ENCODE measurements at places on chromosomes 3 and 15. TPM values are rescaled to one million over a fixed set of nuclear protein-coding genes. Genes with fewer than 3 reads are reported as not detected.
A peak's percentile ranks its signal among the peaks of the same experiment; 100 is the strongest.

DNA sequence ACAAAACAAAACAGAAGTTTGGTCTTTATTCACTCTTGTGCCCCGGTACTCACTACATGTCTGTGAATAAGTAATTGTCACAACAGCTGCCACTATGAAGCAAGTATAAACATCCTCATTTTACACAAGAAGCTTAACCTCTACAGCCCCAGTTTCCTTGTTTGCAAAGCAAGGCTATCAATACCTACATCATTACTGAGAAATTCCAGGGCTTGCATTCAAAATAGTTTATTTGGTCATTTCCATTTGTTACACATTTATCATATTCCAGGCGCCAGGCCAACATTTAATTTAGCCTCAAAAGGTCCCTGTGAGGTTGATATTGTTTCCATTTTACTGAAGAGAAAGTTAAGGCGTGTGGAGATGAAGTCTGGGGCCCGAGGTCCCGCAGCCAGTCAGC lies 161.4 kb upstream of the LRTM1 start:
- H3K27me3 ChIP-seq = no peaks in the 10 kb centered on the region
- H3K4me1 ChIP-seq = no peaks in the 10 kb centered on the region
- H3K4me3 ChIP-seq = no peak overlapping the region
- DNase-seq = no peak
- no peaks in the 10 kb centered on the region for H3K36me3 ChIP-seq
- H3K27ac ChIP-seq = no peak overlapping the region

- peak; percentile 35 for DNase-seq
- peaks cover 19% of the 10 kb centered on the region for H3K4me1 ChIP-seq
- H3K4me3 ChIP-seq = no peak overlapping the region
- H3K27me3 ChIP-seq = no peaks in the 10 kb centered on the region
Observed at GRCh38 chr15:90270502-90271150, 5.2 kb downstream of the NGRN start.

DNA sequence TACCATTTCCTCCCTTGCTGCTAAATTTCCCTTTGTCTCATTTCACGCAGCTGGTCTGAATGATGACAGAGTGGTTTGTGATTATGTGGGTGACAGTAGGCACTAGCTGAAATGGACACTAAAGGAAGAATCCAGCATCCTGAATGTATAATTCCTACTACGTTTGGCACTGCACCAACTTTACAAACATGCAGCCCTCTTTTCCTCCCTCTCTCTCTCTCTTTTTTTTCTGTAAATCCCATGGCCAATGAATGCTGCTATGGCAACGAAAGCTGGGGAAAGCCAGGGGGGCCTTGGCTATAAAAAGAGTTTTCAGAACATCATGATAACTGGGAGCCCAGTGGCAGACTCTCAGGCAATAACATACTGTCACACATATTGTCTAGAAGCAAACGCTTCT lies 367.2 kb upstream of the AGTR1 start:
- H3K36me3 ChIP-seq = no peaks in the 10 kb centered on the region
- DNase-seq = no peak
- H3K27ac ChIP-seq = no peak overlapping the region
- no peaks in the 10 kb centered on the region for H3K27me3 ChIP-seq

DNA sequence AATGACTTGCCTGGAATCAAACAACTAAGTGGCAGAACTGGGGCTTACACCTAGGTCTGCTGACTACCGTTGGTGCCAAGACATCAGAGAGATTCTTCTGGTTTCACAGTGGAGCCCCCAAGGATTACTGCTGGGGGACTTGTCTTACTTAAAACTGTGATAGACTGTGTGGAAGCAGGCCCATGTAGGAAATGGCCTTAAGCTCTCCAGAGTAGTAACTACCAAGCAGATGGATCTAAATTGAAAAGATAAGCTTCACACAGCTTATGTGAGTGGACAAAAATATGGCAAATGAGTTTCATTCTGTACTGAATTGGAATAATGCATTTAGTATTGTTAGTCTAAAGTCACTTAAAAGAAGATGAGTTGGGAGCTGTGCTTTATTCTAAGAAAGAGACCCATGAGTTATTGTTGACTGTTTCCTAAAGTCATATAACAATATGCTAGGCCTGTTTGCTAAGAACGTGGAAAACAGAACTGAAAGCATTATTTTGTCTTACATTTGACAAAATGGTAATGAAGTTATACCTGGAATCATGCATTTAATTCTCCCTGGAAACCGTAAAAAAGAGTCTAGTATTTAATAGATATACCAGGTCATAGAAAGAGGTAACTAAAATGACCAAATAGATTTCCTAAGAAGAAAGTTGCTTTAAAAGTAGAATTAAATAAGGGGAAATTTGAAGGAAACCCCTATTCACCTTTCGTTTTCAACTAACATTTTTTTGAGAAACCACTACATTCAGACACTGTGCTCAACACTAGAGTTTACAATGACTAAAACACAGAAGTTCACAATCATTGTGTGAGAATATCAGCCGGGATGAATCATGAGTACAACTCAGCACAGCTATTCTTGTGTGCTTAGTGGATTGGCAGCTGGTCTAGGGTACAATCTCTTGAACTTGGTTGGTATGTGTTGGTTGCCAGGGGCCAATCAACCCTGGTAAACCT lies 13.0 kb upstream of the MAPK6 start:
- H3K4me3 ChIP-seq = no peak overlapping the region
- H3K27me3 ChIP-seq = no peaks in the 10 kb centered on the region
- no peaks in the 10 kb centered on the region for H3K36me3 ChIP-seq
- H3K27ac ChIP-seq = no peak overlapping the region
- DNase-seq = no peak
- no peaks in the 10 kb centered on the region for H3K4me1 ChIP-seq

DNA sequence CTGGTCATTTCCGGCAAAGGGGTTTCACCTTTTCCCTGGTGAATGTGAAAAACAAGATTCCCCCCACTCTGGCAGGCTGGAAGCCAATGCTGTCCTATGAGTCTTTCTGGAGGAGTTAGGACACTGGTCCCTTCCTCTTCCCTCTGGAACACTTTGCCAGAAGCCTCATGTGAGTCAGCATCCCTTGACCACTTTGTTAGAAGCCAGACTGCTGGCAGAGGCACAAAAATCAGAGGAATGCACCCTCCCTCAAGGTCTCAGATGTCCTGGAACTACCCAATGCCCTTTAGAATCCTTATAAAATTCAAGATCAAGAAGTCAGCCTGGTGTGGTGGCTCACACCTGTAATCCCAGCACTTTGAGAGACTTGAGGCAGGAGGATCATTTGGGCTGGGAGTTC lies 26.6 kb downstream of the ITGB5 start:
- H3K4me3 ChIP-seq = no peak overlapping the region
- peak; percentile 95 for DNase-seq
- H3K27ac ChIP-seq = peak overlapping the region; percentile 80

GRCh38 chr15:65796610-65797078 lies 4.6 kb upstream of the DENND4A start:
- no peaks in the 10 kb centered on the region for H3K36me3 ChIP-seq
- no peaks in the 10 kb centered on the region for H3K27me3 ChIP-seq
- H3K27ac ChIP-seq = no peak overlapping the region
- H3K4me1 ChIP-seq = peaks cover 3% of the 10 kb centered on the region

Gene CDHR4
- total RNA-seq = not detected

- no peaks in the 10 kb centered on the region for H3K4me1 ChIP-seq
- no peaks in the 10 kb centered on the region for H3K27me3 ChIP-seq
- no peak overlapping the region for H3K4me3 ChIP-seq
- no peak overlapping the region for H3K27ac ChIP-seq
- H3K36me3 ChIP-seq = no peaks in the 10 kb centered on the region
Observed at GRCh38 chr3:114939920-114940319, 207.2 kb downstream of the ZBTB20 start.

- H3K4me3 ChIP-seq = no peak overlapping the region
Observed at GRCh38 chr3:97575742-97576141, 188.8 kb upstream of the ARL6 start.

Gene THRB
- 24.7 TPM for total RNA-seq

DNA sequence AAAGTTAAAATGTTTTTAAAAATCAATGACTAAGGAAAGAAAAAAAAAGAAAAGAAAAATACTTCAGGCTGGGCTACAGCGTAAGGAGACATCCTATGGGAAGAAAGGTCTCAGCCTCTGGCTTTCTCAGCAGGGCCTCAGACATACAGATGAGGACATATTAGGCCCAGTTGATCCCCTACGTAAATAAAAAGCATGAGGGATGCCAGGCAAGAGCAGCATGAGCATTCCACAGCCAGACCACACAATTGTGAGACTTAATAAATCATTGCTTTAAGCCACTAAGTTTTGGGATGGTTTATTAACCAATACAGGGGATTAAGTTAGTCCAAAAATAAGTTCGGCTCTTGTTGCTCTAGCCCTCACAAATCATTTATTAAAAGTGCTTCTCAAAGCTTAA lies 394.1 kb upstream of the NECTIN3 start:
- H3K4me3 ChIP-seq = no peak overlapping the region
- H3K36me3 ChIP-seq = no peaks in the 10 kb centered on the region
- DNase-seq = no peak
- no peaks in the 10 kb centered on the region for H3K4me1 ChIP-seq
- H3K27ac ChIP-seq = no peak overlapping the region

DNA sequence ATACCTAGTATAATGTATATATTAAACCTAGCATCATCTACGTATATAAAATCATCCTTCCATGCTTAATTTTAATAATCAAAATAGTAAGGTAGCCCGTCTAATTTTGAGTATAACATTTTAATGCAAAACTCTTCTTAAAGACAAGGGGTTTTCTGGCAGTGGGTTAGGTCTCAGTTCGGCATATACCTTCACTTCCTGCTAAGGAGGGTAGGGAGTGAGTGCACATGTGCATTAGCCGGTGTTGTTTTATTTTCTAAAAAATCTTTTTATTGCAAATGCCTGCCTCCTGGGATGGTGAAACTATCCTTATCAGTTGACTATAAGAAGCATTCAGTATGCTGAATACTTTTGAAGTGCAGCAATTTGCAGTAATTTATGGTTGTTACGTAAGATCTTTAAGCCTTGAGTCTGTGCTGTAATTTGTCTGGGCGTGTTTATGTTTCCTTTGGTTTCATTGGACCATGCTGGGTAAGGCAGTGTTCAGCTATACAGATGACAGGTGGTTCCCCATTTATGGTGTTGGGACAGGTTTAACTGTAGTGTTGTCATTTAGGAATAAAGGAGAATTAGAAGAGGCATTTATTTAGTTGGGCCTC lies 11.7 kb downstream of the ARHGEF26 start:
- no peaks in the 10 kb centered on the region for H3K27me3 ChIP-seq
- DNase-seq = no peak
- no peak overlapping the region for H3K27ac ChIP-seq
- H3K4me1 ChIP-seq = no peaks in the 10 kb centered on the region

GRCh38 chr15:60964527-60964926 lies 264.6 kb downstream of the RORA start:
- H3K27ac ChIP-seq = no peak overlapping the region
- DNase-seq = no peak
- no peaks in the 10 kb centered on the region for H3K27me3 ChIP-seq
- H3K4me1 ChIP-seq = peaks cover 9% of the 10 kb centered on the region
- H3K36me3 ChIP-seq = no peaks in the 10 kb centered on the region

GRCh38 chr3:174951034-174951433 lies 91.9 kb downstream of the NAALADL2 start:
- H3K4me3 ChIP-seq = no peak overlapping the region
- peaks cover 5% of the 10 kb centered on the region for H3K4me1 ChIP-seq
- no peak for DNase-seq
- no peaks in the 10 kb centered on the region for H3K36me3 ChIP-seq
- no peaks in the 10 kb centered on the region for H3K27me3 ChIP-seq
- no peak overlapping the region for H3K27ac ChIP-seq

DNA sequence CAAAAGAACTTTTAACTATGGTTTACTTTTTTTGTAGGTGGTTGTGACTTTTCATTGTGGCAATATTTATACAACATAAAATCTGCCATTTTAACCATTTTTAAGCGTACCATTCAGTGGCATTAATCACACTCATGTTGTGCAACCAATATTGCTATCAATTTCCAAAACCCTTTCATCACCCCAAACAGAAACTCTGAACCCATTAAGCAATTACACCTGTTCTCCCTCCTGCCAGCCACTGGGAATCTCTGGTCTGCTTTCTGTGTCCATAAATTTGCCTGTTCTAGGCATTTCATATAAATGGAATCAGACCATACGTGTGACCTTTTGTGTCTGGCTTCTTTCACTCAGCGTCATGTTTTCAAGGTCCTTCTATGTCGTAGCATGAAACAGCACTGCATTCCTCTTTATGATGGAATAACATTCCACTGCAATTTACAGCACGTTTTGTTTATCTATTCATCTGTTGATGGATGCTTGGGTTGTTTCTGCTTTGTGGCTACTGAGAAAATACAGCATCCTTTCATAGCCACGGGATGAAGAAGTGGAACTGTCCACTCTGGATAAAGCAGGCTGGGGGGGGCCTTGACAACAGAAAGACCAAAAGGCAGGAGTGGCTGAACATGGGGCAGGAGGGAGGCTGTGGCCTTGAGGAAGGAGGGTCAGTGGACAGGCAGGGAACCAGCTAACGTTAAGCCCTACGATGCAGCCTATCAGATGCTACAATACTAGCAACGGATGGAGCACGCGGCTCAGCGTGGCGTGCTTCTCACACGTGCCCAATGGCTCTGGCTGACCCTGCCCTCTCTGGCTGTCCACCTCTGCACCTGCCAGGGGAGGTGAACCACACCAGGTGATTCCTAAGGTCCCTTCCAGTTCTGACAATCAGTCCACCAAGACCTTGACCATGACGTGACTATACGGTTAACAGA lies 110.9 kb downstream of the SEC22A start:
- no peak overlapping the region for H3K27ac ChIP-seq
- no peak for DNase-seq
- H3K4me1 ChIP-seq = peaks cover 4% of the 10 kb centered on the region
- no peak overlapping the region for H3K4me3 ChIP-seq
- H3K27me3 ChIP-seq = no peaks in the 10 kb centered on the region

GRCh38 chr15:81016489-81017068 lies 15.9 kb downstream of the TLNRD1 start:
- no peaks in the 10 kb centered on the region for H3K36me3 ChIP-seq
- no peak overlapping the region for H3K4me3 ChIP-seq
- H3K27me3 ChIP-seq = no peaks in the 10 kb centered on the region
- DNase-seq = no peak

- no peak overlapping the region for H3K27ac ChIP-seq
- H3K27me3 ChIP-seq = no peaks in the 10 kb centered on the region
- H3K4me3 ChIP-seq = no peak overlapping the region
- no peak for DNase-seq
- no peaks in the 10 kb centered on the region for H3K36me3 ChIP-seq
- no peaks in the 10 kb centered on the region for H3K4me1 ChIP-seq
Observed at GRCh38 chr15:90211009-90211408, 9.9 kb downstream of the SEMA4B start.

DNA sequence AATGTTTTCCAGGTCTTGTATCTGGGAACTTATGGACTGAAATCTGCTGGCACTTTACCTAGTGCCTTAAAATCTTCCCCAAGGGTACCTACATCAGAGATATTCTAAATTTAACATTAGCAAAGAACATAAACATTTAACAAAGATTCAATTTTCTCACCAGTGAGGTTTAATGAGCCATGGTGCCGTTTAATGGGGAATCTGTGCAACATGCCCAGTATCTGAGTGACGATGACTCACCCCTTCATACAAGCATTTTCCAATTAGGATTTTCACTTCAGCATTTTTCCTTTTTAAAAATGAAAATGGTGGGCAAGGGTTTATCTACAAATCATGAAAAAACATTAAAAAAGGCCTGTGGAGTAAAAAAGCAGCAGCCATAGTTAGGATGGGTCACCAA lies 189.4 kb downstream of the SLC9A9 start:
- H3K4me3 ChIP-seq = no peak overlapping the region
- no peak for DNase-seq
- H3K36me3 ChIP-seq = no peaks in the 10 kb centered on the region

All from ascending aorta (tissue), 2 donors.